ENCODE measurements at places on chromosomes 12 and 14.
A peak's percentile ranks its signal among the peaks of the same experiment; 100 is the strongest.

- no peak for DNase-seq
Measured at GRCh38 chr14:24219080-24219479, 3.2 kb upstream of the MDP1 start.

DNA sequence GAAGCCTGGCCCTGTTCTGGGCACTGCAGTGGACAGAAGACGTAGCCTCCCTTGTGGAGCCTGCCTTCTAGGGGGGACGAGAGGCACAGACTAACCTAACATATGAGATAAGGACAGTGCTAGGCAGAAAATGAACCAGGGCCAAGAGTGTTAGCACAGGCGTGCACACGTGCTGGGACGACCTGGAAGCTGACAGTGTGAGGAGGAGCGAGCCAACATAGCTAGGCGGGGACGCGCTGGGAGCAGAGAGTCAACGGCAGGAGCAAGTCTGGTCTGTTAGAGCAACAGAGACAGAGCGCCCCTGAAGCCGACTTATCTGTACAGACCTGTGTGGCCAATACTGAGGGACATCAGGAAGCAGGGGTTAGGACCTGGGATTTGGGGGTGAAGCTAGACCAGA is 8.0 kb downstream of the PXMP2 start:
- no peak for DNase-seq

DNA sequence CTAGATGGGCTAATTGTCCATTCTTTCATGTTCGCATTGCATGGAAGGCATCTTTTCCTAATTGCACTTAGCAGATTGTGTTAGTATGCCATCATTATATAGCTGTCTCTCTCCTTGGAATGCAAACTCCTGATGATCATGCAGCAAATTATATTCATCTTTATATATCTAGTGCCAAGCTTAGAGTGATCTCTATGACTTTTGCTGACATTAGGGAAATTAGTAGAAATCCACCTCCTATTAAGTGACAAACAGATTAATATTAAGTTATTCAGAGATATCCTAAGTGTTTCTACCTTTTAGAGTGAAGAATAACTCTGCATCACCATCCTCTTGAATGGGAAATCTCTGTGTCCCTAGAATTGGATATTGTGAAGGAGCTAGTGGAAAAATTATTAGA is 185.6 kb downstream of the FOXG1 start:
- DNase-seq, result no peak

- DNase-seq, result no peak
Measured at GRCh38 chr12:113005762-113006161, 27.4 kb downstream of the OAS2 start.

GRCh38 chr12:6288235-6288634 is 22.2 kb upstream of the PLEKHG6 start:
- DNase-seq, result no peak

GRCh38 chr12:95204141-95204866 is 13.0 kb downstream of the FGD6 start:
- no peak for DNase-seq

GRCh38 chr12:91766454-91766853 is 379.2 kb downstream of the BTG1 start:
- DNase-seq, result no peak

- DNase-seq, result no peak
Measured at GRCh38 chr12:18939051-18939450, 190.5 kb upstream of the PLEKHA5 start.

- DNase-seq, result no peak
Measured at GRCh38 chr12:124694846-124695497, 127.6 kb upstream of the NCOR2 start.

- no peak for DNase-seq
Measured at GRCh38 chr12:54593135-54593534, 4.7 kb upstream of the PPP1R1A start.

GRCh38 chr14:96085369-96085768 is 46.2 kb downstream of the C14orf132 start:
- DNase-seq, result no peak

GRCh38 chr12:43098071-43098470 is 453.9 kb downstream of the ADAMTS20 start:
- DNase-seq, result no peak

- no peak for DNase-seq
Measured at GRCh38 chr12:62647586-62647985, 181.0 kb downstream of the MON2 start.

GRCh38 chr14:104321802-104322130 is 183.4 kb downstream of the KIF26A start:
- no peak for DNase-seq

GRCh38 chr12:122422730-122423257 is 325 bp upstream of the CLIP1 start:
- DNase-seq, result peak; percentile 42

DNA sequence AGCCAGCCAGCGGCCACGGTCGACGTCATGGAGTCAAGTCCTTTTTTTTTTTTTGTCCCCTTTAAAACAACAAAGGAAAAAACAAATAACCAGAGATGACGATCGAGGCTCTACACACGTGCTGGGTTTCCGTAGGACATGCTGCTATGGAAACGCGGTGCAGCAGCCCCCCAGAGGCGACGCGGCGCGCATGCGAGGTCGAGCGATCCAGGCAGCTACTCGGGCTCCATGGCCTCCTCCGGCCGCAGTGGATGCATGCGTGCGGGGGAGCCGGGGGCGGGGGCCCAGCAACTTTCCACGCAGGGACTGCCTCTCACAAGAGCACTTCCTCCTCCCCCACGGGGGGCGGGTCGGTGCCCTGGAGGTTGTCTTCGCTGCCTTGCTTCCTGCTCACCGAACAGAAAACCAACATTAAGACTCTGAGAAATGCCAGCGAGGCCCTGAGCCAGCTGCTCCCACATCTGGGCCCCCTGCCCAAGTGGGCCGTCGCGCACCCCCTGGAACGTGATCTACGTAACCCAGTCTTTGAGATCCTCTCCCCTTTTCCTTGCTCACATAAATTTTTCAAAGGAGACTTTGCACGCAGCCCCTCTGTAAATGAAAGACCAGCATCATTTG is 30.7 kb downstream of the P2RX4 start:
- peak; percentile 83 for DNase-seq

DNA sequence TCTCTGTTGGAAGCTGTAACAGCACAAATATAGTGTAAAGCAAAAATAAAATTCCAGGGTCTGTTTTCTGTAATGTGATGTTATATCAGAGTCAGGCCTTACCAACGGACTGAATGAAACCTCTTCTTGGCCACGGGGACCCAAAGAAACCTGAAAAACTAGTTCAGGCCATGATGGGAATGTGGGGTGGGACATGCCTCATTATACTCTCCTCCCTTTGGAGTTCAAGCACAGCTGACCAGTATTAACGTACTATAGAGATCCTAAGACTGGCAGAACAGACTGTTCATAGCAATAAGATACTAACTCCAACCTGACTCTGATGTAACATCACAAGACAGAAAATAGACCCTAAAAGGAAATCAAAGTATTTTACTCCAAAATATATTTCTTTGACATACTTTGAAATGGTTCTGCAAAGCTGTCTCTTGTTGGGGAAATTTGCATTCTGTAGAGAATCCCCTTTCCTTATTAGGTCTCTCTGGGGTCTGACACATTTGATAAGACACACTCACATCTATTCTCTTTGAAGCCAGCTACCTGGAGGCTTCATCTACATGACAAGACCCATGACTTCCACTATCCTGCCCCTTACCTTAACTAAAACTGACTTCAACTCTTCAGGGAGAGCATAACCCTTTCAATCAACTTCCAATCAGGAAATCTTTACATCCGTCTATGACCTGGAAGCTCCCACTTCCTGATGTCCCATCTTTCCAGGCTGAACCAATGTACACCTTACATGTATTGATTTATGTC is 444.6 kb downstream of the SOX5 start:
- no peak for DNase-seq

DNA sequence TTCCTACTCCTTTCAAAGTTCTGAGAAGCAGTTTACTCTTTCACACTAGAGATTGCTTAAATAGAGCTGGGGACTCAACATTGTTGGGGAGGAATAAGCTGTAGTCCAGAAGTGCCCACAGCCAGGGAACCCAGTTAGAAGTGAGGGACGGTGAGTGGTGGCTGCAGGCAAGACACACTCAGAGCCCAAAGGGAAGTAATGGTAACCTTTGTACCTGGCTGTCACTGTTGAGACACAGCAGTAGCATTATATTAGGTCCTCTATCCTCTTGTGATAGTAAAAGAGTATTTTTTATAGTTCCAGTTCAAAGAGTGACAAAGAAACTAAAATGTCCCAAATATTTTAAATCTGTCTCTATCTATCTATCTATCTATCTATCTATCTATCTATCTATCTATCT is 263.3 kb downstream of the TTC6 start:
- no peak for DNase-seq

DNA sequence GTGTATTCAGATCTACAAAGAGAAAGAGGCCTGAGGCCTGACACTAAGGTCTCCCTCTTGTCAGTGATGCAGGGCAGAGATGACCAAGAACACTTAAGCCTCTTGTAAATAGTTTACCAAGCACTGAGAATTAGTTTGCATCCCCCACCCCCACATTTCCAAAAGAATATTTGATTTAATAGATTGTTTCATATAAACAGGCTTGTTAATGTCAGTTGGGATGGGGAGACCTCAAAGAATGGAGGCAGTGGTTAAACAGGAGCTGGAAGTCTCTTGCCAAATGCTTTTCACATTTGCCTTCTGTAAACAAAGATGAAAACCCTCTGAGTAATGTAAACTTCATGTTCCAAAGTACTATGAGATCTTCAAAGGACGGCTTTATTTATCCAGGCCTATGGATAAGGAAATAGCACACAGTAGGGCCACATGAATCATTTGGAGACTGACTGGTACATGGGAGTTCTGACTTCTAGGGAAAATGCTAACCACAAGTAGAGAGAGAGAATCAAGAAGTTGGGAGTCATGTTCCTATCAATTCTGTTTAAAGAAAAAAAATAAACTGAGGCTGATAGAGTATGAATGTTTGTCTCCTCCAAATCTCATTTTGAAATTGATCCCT is 234.7 kb downstream of the ANO2 start:
- DNase-seq, result no peak

- no peak for DNase-seq
Measured at GRCh38 chr12:12818701-12819100, 5.6 kb downstream of the DDX47 start.

DNA sequence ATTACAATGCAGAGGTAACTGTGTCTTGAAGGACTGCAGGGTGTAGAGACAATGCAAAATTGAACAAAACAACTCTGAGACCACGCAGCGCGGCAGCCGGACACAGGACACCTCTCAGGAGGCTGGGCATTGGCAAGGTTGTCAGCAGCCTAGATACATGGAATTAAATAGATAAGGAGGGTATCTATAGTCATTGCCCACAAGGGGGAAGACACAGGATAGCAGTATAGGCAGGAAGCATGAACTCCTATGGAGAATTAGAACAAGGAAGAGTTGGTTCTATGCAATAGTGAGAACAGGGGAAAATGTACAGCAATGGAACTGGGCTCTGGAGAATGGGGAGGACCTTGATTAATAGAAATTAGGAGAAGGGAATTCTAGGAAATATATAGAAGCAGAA is 164.1 kb downstream of the C12orf42 start:
- no peak for DNase-seq

DNA sequence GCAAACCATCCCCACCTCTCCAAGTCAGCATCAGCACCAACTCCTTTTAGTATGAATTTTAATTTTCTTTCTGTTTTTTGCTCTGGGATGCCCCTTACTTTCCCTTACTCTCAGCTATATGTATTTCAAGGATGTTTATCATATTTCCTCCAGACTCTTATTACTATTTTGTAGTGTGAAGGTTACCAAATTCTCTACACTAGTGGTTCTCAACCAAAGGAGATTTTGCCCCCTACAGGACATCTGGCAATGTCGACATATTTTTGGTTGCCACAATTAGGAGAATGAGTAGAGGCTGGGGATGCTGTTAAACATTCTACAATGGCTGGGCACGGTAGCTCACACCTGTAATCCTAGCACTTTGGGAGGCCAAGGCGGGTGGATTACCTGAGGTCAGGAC is 29.1 kb upstream of the SOS2 start:
- peak; percentile 22 for DNase-seq

GRCh38 chr12:68364328-68364727 is 32.2 kb upstream of the MDM1 start:
- DNase-seq, result no peak

- DNase-seq, result no peak
Measured at GRCh38 chr12:132352896-132353800, 23.8 kb upstream of the GALNT9 start.

GRCh38 chr12:108616941-108617858 is 16.5 kb downstream of the SELPLG start:
- peak; percentile 77 for DNase-seq

DNA sequence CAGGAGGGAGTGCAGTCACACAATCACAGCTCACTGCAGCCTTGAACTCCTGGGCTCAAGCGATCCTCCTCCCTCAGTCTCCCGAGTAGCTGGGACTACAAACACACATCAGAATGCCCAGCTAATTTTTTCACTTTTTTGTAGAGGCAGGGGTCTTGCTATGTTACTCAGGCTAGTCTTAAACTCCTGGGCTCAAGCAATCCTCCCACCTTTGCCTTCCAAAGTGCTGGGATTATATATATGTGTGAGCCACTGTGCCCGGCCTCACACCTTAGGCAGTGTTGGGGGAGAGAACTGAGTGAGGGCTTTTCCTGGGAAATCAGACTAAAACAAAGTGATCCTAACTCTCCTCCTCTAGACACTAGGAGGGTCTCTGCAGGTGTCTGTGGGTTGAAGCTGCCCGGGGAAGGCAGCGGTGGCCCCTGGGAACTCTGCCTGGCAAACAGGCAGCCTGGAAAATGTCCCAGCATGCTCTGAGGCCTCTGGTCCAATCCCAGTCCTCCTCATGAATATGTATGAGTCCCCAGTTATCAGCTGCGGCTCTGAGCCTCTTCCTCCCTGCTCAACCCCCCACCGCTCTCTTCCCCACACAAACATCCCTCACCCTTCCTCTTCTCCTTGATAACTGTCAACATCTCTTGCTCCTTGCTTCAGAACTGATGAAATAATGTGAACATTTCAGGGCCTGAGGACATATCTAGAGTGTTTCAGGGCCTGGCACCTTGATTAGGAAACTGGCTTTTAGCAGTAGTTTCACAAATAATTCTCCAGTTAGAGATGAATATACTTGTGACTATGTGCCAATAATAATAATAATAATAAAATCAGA is 7.9 kb upstream of the NAA25 start:
- DNase-seq, result no peak

DNA sequence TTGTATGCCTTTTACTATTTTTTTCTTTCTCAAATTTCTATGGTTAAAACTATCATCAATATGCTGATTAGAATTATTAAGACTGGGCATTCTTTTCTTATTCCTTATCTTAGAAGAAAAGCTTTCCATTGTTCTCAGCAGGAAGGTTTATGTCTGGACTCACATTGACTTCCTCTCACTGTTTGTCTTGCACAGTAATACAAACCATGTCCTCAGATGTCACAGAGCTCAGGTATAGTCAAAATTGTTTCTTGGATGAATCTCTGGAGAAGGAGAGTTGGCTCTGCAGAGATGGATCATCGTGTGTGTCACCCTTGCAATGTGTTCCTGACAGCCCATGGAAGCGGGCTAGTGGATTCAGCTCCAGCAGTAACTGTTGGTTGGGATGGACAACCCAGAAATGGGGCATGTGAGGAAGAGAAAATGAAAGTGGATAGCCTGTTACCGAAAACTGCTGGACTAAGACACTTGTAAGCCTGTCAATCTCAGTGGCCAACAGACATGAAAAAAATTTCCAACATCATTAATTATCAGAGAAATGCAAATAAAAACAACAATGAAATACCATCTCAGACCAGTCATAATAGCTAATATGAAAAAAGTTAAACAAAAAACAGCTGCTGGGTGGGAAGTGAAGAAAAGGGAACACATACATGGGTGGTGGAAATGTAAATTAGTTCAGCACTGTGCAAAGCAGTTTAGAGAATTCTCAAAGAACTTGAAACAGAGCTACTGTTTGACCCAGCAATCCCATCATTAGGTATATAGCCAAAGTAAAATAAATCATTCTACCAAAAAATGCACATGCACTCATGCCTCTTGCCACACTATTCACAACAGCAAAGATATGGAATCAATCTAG is 967.8 kb downstream of the TMEM121 start:
- no peak for DNase-seq
